ENCODE measurements at places on chromosomes 1 and 21. TPM values are rescaled to one million over a fixed set of nuclear protein-coding genes. Genes with fewer than 3 reads are reported as not detected.

LEPR gene
- polyA plus RNA-seq = 8.8 TPM

GRCh38 chr1:2275796-2276536, 47.8 kb downstream of the SKI start:
- no peak for DNase-seq

DNA sequence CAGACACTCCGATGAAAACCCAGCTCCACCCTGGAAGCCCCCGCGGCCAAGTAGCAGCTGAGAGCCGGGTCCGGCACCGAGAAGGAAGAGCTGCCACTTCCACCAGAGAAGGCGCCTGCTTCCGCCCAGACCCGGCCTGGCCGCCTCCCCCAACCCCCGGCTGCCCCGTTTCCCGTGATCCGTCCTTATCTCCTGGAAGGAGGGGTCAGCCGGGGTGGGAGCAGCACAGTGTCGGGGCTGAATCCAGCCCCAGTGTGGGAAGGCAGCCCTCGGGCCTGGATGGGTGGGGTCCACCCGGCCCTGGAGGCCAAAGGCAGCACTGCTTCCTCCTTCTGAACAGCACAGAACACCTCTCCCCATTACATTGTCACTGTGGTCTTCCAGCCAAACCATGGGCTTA, 69.4 kb downstream of the MEGF6 start:
- no peak for DNase-seq

KAZN gene
- polyA plus RNA-seq = 1.6 TPM

RXRG gene
- not detected for polyA plus RNA-seq

GRCh38 chr1:170284512-170284911, 138.8 kb downstream of the NTMT2 start:
- DNase-seq = no peak

DNA sequence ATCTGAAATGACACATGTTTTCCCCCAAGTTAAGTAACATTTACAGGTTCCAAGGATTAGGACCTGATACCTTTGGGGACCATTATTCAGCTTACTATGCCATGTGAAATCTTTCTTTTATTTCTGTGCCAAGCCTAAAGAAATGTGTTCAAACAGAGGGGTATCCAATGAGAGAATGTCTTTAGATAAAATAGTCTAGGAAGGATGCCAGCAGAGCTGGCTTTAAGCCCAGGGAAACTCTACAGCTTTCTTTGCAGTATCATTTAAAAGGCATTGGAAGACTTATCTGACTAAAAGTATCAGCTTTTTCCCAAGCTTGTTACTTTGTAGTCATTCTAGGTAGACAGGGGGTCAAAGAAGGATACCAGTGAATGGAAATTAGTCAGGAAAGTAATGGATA, 860.4 kb downstream of the PLA2G4A start:
- DNase-seq = peak; percentile 85

- DNase-seq = no peak
Observed at GRCh38 chr1:78682496-78682895, 32.9 kb downstream of the IFI44 start.

BTBD8 gene
- 0.36 TPM for polyA plus RNA-seq

DNA sequence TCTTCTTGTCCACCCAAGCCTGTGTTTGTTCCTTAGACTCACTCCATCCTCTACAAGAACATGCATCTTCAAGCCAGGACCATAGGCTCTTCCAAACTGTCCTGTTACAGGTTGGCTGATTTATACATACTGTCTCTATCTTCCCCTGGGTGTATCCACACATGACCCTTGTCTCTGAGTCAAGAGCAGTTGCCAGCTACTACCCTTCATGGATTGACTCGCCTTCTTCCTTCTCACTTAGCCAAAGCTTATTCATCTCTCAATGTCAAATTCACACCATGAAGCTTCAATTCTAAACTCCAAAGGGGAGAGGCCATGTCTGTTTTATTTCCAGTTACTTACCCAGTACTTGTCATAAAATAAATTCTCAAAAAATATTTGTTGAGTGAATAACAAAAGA, 64.1 kb upstream of the CACHD1 start:
- DNase-seq = no peak
